Stimulated activated CD4-positive, alpha-beta T cell treated with anti-CD3 and anti-CD28 coated beads, Interleukin-4, amount 100 ng/mL, for 4 hours (primary cell): ENCODE measurements at places on chromosomes 1 and 21.

DNA sequence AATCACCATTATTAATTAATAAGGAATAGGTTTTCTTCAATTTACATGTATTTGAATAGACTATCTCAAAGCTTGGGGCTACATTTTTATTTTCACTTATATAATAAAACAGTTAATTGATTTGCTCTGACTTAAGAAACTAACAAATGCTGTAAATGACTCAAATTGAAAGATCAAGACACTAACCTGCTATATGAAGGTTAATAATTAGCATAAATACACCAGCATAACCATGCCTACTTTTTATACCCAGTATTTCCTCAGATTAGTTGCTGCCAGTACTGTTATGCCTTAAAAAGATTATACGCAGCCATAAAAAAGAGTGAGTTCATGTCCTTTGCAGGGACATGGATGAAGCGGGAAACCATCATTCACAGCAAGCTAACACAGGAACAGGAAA is 1545.1 kb downstream of the AMY1C start:
- no peak for DNase-seq

GRCh38 chr1:92975551-92976232 is 14.4 kb upstream of the DIPK1A start:
- no peak for DNase-seq

DNA sequence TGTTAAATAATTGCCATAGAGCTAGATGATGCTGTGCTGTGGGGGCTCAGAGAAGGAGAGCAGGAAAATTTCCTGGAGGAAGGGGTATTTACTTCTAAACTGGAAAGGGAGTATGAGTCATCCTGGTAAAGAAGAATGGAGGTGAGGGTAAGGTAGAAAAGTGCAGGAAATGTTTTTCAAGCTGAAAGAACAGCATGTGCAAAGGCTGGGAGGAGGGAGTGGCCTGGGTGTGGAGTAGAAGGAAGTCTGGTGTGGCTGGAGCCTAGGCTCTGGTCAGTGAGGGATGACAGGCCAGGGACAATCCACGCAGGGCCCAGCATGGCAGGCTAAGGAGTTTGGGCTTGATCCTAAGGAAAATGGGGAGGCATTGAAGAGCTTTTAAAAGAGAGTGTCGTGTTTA is 45.9 kb downstream of the MATN1 start:
- DNase-seq, result no peak

DNA sequence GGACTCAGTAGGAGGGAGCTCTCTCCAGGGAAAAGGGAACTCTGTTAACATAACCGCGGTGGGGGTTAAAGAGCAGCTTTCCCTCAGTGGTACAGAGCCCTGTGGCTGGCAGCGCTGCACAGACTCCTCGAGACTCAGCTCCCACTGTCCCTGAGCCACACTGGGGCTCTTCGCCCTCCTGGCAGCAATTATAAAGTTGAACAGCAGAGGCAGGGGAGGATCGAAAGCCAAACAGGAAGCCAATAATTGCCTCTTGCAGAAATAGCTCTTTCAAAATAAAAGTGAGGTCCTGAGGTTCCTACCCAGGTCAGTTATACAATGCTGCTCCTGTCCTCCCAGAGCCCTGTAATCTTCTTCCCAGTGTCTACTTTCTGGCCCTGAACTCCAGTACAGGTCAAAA is 77.0 kb downstream of the FAM78B start:
- no peak for DNase-seq

DNA sequence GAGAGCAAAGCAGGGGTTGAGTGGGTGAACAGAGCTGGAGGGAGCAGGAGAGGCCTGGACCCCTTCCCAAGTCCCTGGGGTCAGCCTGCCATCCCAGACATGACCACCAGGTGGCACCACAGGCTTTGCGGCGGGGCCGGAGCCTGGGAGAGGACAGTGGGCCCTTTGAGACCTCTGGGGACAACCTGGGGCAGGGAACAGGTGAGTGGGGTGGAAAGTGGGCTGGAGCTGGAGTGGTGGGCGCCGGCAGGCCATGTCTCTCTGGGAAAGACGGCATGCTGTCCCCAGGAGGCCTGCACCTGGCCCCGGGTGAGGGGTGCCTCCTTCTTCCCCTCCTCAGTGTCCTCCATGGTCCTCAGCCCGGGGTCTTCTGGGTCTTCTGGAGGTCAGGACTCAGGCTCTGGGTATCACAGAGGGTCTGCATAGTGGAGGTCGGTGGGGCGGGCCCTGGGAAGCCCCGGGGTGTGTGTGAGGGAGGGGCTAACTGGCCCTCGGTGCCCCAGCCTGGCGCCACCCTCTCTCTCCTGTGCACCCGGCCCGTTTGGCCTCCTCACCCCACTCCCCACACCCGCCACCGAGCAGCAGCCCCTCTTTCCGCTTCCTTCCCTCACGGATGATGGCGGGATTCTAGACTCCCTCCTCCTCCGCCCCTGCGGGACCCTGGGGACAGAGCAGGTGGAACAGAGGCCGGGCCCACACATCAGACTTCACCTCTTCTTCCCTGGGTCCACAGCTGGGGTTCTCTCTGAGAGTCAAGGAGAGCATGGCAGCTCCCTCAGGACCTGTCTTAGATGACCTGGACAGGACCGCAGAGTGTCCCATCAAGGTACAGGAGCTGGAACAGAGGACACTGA is 28.5 kb upstream of the PKP1 start:
- peak; percentile 64 for DNase-seq

GRCh38 chr1:12097321-12097720 is 34.2 kb downstream of the TNFRSF8 start:
- no peak for DNase-seq

- DNase-seq, result no peak
Measured at GRCh38 chr21:30713766-30714165, 4.8 kb downstream of the KRTAP21-3 start.

- no peak for DNase-seq
Measured at GRCh38 chr1:226223157-226223785, at the start of gene MIXL1. Gene MIXL1, plus strand, starts transcription at chr1:226223664. Its CDS starts 18 bp downstream, at chr1:226223682.

DNA sequence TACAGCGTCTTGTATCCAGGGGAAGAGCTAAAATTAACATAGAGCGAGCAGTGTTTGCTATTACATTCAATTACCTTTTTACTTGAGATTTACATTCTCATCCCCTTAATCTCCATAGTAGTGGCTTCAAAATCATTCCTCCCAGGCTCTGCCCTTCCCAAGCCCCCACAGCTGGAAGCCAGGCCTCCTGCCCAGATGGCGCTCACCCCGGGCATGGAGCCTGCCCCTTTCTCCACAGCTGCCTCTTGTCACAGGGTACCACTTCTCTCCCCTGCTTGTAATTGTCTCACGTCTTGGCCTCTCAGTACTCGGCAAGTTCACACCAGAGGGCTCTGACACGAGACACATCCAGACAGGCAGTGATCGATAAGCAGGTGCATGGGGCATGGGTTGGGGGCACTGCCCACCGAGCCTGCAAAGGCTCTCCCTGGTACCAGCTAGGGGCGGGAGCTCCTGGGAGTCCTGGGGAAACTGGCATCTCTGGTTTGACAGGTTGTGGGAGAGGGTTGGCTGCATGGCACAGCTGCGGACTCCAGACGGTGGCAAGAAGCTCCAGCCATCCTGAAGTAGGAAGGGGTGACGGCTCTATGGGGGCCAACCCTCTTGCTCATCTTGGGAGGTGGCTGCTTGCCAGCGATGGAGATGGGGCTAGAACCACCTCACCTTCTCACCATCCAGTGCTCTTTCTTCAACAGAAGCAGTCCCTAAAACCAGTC is 20.1 kb downstream of the CASZ1 start:
- no peak for DNase-seq

GRCh38 chr21:16330082-16330907 is 600.5 kb downstream of the USP25 start:
- no peak for DNase-seq

DNA sequence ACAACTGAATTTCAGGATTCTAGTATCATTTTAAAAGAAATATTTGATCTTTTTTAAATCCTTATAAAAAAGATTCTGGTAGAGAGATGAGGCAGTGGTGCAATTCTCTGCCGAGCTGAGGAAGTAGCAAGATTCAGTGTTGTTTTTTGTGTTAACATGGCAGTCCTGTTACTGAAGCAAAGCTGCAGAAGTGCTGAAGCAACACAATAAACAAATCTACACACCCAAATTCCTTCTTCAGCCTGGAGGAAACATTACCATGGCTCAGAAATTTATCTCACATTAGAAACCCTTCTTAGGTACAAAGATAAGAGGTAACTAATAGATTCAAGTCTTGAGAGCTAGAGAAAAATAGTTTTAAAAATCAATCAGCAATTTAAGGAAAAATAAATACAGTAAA is 216.0 kb downstream of the DENND1B start:
- no peak for DNase-seq

DNA sequence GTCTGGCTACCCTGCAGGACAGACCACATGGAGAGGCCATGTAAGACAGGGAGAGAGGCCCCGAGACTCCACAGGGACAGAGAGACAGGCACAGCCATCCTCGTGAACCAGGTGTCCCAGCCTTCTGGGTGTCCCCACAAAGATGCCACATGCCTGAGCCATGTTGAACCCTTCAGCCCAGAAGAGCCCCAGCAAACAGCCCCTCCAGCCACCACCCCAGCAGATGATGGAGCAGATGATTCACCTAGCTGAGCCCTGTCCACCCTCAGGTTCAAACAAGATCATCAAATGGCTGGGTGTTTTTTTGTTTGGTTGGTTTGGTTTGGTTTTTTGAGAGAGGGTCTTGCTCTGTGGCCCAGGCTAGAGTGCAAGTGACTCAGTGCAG is 78.7 kb downstream of the DHRS3 start:
- no peak for DNase-seq

DNA sequence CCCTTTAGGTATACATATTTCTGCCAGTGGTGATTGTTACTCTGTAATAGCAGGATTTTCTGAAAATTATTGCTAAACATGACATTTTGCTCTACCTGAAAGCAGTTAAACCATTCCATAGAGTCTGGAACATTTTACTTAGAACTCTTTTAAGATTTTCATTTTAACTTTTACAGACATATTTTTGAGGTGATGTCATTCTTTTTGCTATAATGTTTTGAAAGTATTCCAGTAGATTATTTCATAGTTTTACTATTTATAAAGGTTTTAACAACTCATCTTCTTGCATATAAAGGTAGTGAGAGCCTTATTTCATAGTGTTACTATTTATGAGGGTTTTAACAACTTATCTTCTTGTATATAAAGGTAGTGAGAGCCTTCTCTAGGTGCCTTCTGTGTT is 42.9 kb downstream of the PTBP2 start:
- DNase-seq, result no peak

- DNase-seq, result no peak
Measured at GRCh38 chr1:4404854-4405590, 249.4 kb upstream of the AJAP1 start.

- no peak for DNase-seq
Measured at GRCh38 chr1:23561813-23562100, 2.5 kb upstream of the ID3 start.

- DNase-seq, result no peak
Measured at GRCh38 chr1:7268983-7269382, 483.7 kb downstream of the CAMTA1 start.

DNA sequence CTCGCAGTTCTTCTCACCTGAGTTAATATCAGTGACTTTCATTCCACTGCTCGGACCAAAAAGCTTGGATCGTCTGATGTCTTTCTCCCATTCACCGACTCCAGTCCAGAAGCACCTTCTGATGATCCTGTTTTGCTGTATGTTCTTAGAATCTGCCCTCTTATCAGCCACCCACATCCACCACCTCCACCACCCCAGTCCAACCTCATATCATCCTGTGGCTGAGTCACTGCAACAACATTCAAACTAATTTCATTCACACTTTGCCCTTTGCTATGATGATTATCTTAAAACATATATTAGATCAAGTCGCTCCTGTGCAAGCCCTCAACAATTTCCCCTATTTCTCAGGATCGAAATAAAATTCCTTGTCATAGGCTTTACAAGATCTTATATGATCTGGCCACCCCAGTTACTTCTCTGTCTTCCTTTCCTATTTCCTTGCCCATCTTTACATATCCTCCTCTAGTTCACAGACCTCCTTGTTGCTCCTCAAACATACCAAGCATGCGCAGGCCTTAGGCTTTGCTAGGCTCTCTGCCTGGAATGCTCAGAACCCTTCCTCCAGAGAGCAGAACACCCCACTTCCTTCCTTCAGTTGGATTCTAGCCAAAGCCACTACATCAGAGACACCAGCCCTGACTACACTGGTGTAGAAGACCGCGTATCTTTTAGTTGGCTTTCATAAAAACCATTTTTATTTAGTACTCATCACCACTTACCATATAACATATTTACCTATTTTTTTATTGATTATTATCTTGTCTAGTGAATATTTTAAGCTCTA is 335.7 kb upstream of the GREM2 start:
- no peak for DNase-seq

DNA sequence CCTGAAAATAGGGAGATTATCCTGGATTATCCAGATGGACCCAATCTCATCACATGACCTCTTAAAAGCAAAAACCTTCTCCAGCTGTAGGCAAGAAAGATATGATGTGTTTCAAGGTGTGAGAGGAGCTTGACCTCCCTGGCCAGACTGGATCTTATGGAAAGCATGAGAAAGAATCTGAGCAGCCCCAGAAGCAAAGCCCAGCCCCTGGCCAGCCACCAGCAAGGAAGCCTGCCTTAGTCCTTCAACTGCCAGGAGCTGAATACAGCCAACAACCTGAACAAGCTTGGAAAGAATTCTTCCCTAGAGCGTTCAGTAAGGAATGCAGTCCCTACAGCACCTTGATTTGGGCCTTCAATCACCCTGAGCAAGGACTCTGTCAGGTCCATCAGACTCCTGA is 375.0 kb upstream of the CHRM3 start:
- no peak for DNase-seq

GRCh38 chr21:30718239-30718909 is at the start of gene KRTAP21-3:
Gene KRTAP21-3, minus strand, starts transcription at chr21:30718777. Its CDS starts 18 bp downstream, at chr21:30718759.
- no peak for DNase-seq

DNA sequence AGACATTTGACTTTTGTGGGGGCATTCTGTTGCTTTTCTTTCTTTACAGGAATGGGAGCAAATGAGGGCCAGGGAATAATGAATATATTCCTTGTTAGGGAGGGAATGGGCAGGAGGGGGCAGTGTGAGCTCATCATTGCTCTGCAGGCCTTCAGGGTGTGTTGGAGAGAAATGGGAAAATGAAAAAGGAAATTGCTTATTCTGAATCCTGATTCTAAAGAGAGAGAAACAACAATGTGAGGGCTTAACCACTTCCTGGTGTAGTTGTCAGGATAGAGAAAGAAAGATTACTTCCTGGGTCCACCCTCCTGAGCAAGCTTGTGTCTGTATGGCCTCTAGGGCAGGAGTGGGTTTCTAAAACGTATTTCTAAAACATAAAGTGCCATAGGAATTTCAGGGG is 28.3 kb downstream of the VANGL2 start:
- peak; percentile 27 for DNase-seq

DNA sequence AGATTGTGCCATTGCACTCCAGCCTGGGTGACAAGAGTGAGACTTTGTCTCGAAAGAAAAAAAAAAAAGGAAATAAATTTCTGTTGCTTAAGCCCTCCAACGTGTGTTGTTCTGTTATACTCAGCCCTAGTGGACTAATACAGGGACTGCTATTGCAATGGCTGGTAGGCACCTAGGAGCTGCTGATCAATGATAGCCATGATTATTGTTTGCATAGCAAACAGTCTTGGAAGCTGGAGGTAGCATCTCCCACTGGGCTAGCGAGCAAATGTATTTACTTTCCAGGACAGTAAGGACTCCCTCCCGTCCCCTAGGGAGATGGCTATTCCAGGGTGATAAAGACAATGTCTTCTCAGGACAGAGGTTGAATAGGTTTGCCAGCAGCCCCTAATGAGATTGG is 13.5 kb upstream of the TNFRSF8 start:
- DNase-seq, result no peak

GRCh38 chr1:116686175-116686574 is 18.6 kb upstream of the IGSF3 start:
- DNase-seq, result no peak
